ENCODE measurements at places on chromosomes 16 and 17.

DNA sequence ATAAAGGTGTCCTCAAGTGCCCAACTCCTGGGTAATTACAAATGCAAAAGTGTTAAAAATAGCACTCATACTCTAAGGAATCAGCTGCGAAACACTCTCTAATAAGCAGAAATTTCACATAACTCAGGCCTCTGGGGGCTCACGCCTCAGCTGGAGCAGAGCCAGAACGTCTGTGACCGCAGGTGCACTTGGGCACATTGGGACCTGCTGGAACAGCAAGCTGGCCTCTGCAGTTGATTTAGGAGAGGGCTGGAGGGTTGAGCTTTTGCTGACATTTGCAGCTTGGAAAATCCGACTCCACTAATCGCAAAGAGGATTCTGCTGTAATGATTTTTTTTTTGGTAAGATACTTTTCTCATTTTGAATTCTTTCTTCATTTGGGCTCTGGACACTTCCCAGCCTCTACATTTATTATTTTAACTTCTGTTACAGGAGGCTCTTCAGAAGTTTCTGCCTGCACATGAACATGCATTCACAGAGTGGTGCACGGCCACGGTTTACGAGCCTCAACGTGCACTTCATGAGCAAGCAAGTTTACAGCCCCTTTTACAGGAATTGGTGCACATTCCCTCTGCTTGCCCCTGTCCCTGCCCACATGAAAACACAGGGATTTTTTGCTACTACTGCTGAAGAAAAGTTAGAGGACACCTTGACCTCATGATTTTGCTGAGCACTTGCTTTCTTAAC, 4.1 kb upstream of the SNTB2 start:
- no peak for DNase-seq

- DNase-seq, result peak; percentile 28
Measured at GRCh38 chr17:68011199-68011665, 15.0 kb upstream of the C17orf58 start.

GRCh38 chr17:21200590-21201297, 13.2 kb downstream of the TMEM11 start:
- no peak for DNase-seq

DNA sequence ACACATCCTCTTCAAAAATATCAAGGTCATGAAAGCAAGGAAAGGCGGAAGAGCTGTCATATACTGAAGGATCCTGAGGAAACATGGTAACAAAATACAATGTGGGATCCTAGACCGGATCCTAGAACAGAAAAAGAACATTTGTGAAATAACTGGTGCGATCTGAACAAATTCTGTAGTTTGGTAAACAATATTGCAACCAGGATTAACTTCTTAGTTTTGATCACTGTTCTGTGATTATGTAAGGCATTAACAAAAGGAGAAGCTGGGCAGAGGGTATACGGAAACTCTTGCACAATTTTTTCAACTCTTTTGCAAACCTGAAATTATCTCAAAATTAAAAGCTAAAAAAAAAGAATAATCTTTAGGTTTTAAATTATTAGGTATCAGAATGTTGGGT, 109.7 kb downstream of the TRIM37 start:
- no peak for DNase-seq

GRCh38 chr16:65421596-65421995, 299.7 kb upstream of the CDH11 start:
- no peak for DNase-seq

GRCh38 chr17:51947160-51947735, 211.3 kb downstream of the CA10 start:
- DNase-seq, result no peak

DNA sequence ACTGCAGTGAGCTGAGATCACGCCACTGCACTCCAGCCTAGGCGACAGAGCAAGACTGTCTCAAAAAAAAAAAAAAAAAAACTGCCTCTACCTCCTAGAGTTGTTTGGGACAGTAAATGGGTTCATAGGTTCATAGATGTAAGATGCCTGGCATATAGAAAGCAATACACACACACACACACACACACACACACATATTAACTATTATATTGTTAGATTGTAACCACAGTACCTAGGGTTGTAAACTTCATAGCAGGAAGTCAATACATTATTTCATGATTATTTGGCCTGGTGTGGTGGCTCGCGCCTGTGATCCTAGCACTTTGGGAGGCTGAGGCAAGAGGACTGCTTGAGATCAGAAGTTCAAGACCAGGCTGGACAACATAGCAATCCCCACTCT, 5.8 kb downstream of the XPO6 start:
- DNase-seq, result no peak

GRCh38 chr17:52064791-52065211, 93.7 kb downstream of the CA10 start:
- no peak for DNase-seq

DNA sequence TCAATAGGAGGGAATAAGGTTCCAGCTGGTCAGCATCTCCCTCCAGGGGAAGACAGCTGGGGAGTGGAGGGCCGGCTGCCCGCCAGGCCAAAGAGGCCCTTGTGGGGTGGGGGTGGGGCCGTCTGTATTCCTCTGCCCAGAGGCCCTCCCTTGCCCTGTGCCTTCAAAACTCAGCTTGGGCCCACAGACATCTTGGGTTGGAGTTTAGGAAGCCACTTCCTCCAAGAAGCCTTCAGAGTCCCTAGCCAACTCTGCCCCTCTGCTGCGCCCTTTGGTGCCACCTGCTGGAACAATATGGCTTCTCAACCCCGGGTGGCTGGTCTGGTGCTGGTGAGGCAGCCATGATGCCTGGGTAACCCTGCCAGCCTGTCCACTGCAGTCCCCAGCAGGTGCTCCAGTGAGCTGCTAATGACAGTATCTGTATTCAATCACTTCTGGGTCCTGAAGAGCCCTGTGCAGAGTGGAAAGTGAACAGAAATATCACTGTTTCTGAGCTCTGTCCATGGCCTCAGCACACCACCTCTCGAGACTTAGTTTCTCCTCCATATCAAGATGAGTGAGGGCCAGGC, 16.7 kb downstream of the HSD11B2 start:
- peak; percentile 32 for DNase-seq

Measured in RWPE1 (cell line).